ENCODE measurements at places on chromosomes 7 and 10.

DNA sequence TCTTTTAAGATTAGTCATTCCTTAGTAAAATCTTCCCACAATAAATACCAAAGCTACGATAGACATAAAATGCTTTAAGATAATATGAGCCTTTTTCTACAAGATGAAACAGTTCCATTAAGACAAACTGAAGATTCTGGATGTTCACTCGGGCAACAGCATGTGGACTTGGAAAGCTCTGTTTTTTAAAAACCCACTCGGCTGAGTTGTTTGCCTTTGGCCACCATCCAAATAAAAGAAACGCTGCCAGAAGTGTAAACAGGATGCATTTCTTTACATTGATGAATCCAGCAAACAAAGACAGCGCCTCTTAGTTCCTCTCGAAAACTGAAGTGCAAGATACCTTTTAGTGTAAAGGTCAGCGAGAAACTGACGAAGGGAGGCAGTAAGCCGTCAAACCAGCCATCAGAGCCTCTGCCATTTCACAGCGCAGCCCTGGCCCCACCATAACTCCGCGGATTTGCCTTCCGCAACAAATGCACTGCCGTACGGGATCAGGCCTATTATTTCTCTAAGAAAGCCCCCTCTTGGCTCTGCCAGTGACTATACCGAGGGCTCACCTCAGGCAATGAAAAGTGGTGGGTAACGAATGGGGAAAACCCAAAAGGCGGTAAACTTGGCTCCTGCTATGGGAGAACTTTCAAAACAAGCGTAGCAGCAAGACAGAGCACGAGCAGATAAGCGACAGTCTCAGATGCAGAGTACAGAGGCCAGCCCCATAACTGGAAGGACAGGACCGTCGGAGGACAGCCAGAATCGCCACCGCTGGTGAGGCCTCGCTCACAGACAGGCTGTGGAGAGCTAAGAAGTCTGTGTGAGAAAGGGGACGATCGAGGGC, 41.4 kb downstream of the GNA12 start:
- DNase-seq: no peak

GRCh38 chr10:19200211-19200610, 151.6 kb downstream of the MALRD1 start:
- no peak for DNase-seq

GRCh38 chr7:102089175-102090098, 197.2 kb upstream of the SH2B2 start:
- DNase-seq: no peak

GRCh38 chr10:12787297-12787696, 214.2 kb downstream of the CCDC3 start:
- no peak for DNase-seq

GRCh38 chr10:44993922-44994751, 6.6 kb upstream of the ZNF22 start:
- no peak for DNase-seq

DNA sequence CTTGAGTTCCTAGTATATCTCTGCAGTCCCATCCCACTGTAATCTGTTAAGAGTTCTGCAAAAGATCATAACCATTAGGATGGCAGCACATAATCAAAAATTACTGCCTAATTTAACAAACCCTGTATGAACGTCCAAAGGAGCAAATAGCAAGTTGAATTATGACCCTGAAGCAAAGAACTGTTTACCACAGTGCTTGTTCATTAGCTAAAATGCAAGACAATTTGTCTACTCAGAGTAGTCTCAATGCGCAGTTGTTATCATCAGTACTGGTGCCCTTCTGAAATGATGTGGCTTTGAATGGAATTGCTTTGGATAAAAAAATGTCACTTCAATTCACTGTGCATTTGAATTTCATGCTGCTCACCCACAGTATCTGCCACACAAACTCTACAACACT, 817.0 kb downstream of the SORCS1 start:
- DNase-seq: no peak

- no peak for DNase-seq
These were observed 34.0 kb downstream of the PODXL start for GRCh38 chr7:131522325-131522930.

DNA sequence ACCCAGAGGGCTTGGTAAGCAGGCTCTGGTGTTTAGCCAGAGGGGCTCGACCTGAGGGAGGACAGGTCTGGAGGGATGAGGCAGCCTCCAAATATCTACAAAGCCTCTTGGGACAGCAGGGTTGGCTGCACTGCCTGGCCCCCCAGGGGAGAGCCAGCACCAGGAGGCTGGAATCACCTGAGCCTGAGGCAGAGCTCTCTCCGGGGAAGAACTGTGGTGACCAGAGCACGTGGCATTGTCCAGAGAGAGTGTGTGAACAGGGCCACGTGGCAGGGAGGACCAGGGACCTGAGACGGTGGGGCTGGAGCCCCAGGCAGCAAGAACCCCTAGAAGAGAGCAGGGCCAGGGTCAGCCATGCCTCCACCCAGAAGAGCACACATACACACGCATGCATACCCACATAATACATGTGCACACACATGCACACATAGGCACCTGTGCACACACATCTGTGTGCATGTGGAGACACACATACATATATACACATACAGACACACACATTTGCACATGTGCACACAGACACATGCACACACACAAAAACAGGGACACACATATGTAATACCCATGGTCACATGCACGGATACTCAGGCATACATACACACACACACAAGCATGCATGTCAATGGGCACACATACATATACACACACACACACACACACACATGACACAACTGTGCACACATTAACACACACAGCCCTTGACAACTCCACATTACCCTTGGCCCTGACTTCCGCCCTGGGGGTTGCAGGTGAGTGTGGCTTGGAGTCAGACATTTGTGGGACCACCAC, 94.9 kb downstream of the MYL10 start:
- DNase-seq: no peak

DNA sequence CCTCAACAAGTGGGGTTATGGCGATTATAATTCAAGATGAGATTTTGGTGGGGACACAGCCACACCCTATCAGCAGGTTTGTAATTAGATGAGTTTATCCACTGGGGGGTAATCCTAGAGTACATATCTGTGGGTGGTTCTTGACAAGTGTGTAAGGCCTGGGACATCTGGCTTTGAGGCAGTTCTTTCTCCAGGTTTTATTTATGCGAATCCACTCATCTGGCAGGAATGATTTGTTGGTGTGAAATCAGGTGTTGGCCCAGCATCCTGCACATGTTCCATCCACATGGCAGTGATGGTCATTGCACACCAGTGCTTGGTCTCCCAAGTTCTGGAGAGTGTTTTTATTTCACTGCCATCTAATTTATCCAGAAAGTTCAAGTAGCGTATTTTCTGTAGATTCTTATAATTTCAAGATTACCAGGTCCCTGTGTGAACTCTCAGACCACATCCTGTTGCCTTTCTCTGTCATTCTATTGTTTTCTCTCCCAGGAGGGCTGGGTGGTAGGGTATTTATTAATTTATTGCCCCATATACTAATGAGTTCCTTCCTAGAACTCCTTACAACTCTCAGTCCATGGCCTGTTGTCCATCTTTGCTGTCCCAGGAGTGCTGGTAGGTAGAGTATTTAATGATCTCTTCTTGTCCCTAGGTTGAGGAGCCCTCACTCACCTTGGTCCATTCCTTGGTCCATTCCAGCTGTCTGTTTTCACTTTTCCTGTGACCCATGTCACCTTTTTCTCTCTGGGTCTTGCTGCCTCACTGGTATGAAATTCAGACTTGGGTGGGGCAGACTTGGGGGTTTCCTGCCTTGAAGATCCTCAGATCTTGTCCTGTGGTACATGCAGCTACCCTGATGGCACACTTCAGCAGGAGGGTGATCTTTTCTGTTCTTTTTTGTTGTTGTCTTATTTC, 10.4 kb downstream of the RALA start:
- no peak for DNase-seq

DNA sequence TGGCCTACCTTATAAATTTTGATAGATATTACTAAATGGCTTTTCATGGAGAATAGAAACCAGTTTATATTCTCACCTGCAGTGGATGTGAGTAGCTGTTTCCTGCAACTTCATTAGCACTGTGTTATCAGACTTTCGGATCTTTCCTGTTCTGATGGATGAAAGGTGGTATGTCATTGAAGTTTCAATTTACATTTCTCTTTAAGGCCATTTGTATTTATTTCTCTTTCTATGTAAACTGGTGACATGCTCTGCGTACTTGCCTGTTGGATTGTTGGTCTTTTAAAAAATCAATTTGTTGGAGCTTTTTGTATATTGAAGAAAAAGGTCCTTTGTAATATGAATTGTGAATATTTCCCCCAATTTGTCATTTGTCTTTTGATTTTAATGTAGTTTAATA, 95.8 kb upstream of the STRIP2 start:
- no peak for DNase-seq
